ENCODE measurements at places on chromosomes 4 and X. TPM values are rescaled to one million over a fixed set of nuclear protein-coding genes. Genes with fewer than 3 reads are reported as not detected.

DNA sequence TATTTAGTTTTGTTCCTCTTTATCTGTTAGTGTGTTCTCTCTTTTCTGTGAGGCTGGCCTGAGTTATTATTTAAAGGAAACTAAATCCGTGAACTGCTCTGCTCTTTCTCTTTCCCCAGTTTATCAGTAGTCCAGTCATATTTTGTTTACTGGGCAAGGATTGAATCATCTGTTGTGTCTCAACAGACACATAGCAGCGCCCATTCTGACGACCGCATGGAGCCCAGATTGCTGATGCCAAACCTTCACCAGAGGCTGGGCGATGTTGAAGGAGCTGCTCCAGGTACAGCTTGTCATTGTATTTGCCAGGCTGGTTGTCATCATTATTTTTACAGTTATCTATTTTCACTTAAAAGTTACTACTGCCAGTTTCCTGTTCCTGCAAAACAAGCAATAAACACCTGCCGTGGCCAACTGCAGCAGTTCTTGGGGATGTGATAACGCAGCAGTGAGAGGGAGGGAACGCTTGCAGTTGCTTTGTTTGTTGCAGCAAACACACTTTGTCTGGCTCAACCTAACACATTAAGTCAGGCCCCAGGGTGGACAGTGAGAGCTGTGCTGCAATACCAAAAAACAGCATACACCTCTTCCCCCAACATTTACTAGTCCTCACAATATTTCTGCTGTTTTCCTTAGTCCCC is 10.1 kb downstream of the REELD1 start:
- no peak for DNase-seq

- DNase-seq: no peak
Measured at GRCh38 chrX:26670521-26670920, 454.6 kb downstream of the MAGEB5 start.

HAND2 gene
- not detected for total RNA-seq

DNA sequence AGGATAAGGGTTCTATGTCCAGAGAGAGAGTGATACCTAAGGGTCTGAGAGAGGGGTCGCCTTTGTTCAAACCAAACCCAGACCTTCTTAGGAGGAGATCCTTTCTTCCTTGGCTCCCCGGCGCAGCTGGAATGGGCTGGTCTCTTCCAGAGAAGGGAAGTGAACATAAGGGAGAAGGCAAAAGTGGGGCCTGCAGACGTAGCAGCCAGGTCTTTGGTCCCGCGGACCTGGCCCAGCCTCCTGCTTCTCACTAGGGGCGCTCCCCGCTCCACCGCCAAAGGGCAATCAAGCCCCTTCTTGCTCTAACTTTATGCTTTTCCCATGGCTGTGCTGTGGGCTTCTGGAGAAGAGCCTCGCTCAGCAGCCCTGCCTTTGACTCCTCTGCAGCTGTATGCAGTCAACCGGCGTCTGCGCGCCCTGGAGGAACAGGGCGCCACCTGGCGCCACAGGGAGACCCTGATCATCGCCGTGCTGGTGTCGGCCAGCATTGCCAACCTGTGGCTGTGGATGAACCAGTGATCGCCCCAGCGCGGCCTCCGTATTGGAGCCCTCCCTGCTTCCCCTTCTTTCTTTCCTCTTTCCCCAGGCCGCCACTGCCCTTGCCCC is 6.5 kb downstream of the FATE1 start:
- no peak for DNase-seq

- no peak for DNase-seq
Measured at GRCh38 chrX:3326681-3327080, 19.8 kb downstream of the MXRA5 start.

DNA sequence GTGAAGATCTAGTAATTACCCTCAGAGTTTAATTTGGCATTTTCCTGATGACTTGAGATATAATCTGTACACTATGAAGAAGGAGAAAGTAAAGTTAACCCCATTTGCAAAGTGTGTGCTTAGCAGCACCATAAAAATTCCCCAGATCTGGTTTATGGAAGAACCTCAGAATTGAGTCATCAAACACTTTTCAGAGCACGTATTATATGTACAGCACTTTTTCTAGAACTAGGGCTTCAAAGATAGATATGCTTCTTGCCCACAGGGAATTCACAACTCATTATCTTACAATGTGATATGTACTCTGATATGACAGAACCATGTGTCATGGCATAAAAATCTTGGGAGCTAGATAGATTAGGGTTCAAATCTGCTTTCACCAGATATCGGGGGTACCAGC is 150.9 kb downstream of the SLC10A7 start:
- DNase-seq: no peak
